ENCODE measurements at places on chromosomes 7 and 10.

- H3K36me3 ChIP-seq: no peaks in the 10 kb centered on the region
- H3K4me1 ChIP-seq: peaks cover 20% of the 10 kb centered on the region
These were observed 23.4 kb downstream of the FAM107B start for GRCh38 chr10:14751014-14751896.

- H3K36me3 ChIP-seq: no peaks in the 10 kb centered on the region
- H3K27ac ChIP-seq: no peak overlapping the region
- no peak overlapping the region for H3K4me3 ChIP-seq
- no peaks in the 10 kb centered on the region for H3K4me1 ChIP-seq
- DNase-seq: no peak
These were observed 160.5 kb downstream of the WDR37 start for GRCh38 chr10:1216574-1217236.

DNA sequence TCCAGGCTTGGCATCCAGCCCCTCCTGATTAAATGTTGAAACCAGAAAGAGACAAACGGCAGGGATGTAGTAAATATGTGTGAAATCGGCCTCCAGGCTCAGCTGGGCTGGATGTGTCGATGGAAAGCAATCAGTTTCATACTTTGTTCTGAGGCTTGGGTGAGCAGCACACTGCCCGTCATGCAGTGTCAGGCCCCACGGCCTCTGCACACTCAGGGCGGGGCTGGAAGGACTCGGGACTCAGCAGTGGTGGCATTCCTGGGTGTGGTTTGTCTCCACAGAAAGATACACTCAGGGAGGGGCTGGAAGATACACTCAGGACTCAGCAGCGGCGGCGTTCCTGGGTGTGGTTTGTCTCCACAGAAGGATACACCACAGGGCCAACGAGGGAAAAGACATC is 22.0 kb downstream of the ADGRA1 start:
- no peaks in the 10 kb centered on the region for H3K36me3 ChIP-seq
- H3K27ac ChIP-seq: no peak overlapping the region
- H3K27me3 ChIP-seq: no peaks in the 10 kb centered on the region
- no peaks in the 10 kb centered on the region for H3K4me1 ChIP-seq

GRCh38 chr10:48633381-48634197 is 28.7 kb upstream of the ARHGAP22 start:
- no peaks in the 10 kb centered on the region for H3K4me1 ChIP-seq
- H3K36me3 ChIP-seq: no peaks in the 10 kb centered on the region
- no peaks in the 10 kb centered on the region for H3K27me3 ChIP-seq
- DNase-seq: no peak

DNA sequence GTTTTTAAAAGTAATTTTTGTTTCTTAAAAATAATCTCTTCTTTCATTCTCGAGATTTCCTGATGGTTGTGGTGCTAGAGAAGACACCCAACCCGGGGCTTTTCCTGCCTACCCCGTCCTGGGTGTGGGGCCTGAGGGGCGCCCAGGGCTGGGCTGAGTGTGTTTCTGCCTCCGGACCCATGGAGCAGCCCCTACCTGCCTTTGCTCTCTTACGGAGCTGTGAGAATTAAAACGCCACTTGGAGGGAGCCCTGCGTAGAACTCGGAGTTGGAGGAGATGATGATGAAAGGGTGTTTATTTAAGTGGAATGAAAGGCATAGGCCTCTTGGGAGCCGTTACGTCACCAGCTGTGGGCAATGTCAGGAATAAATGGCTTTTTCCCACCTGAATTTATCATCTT is 261.8 kb upstream of the SHH start:
- no peak overlapping the region for H3K27ac ChIP-seq
- no peak overlapping the region for H3K4me3 ChIP-seq
- H3K36me3 ChIP-seq: no peaks in the 10 kb centered on the region
- DNase-seq: no peak
- no peaks in the 10 kb centered on the region for H3K27me3 ChIP-seq
- no peaks in the 10 kb centered on the region for H3K4me1 ChIP-seq

- H3K4me1 ChIP-seq: no peaks in the 10 kb centered on the region
- no peak overlapping the region for H3K4me3 ChIP-seq
- H3K27me3 ChIP-seq: no peaks in the 10 kb centered on the region
- H3K36me3 ChIP-seq: no peaks in the 10 kb centered on the region
- H3K27ac ChIP-seq: no peak overlapping the region
- DNase-seq: no peak
These were observed 14.2 kb upstream of the SYPL1 start for GRCh38 chr7:106126170-106126938.

DNA sequence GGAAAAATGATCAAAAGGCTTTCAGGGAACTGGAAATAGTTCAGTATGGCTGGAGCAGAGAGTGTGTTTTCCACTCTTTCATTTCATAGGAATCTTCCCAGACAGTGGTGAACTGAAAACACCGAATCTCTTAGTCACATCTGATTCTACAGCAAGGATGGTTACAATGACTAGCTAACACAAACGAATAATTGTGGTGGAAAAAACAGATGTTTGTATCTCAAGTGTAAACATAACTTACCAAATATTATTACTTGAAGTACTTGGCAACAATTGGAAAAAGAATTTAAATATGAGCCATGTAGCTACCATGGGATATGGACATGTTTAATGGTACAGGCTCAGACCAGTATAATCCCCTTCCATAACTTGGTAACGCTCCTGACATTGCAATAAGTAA is 21.1 kb upstream of the BPGM start:
- DNase-seq: no peak
- peaks cover 11% of the 10 kb centered on the region for H3K4me1 ChIP-seq
- H3K27ac ChIP-seq: no peak overlapping the region
